ENCODE measurements at places on chromosomes 6 and 20. TPM values are rescaled to one million over a fixed set of nuclear protein-coding genes. Genes with fewer than 3 reads are reported as not detected.

GRCh38 chr20:44309763-44310663, 989 bp downstream of the FITM2 start:
- DNase-seq: peak; percentile 46
- H3K36me3 ChIP-seq: no peaks in the 10 kb centered on the region
- H3K27ac ChIP-seq: peak overlapping the region; percentile 62
- H3K27me3 ChIP-seq: no peaks in the 10 kb centered on the region
- H3K4me1 ChIP-seq: peaks cover 16% of the 10 kb centered on the region

DNA sequence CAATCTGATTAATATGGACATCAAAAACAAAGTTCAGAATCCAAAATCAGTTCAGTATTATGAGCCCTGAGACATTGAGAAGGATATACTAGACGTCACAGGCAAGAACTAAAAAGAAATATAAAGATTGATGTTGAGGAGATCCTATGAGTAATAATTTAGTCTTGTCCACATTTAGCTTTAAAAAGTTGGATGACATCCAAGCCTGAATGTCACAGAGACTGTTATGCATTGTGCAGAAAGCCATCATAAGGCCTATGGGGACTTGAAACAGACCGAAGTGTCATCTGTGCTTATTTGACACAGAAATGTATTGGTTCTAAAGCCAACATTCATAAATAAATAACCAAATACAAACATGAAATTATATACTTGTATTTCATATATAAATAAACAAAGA, 581.8 kb upstream of the MMS22L start:
- no peaks in the 10 kb centered on the region for H3K27me3 ChIP-seq
- H3K27ac ChIP-seq: no peak overlapping the region
- H3K4me1 ChIP-seq: no peaks in the 10 kb centered on the region
- no peak for DNase-seq
- no peak overlapping the region for H3K4me3 ChIP-seq

The ACOT13 gene
- total RNA-seq: 12.6 TPM

DNA sequence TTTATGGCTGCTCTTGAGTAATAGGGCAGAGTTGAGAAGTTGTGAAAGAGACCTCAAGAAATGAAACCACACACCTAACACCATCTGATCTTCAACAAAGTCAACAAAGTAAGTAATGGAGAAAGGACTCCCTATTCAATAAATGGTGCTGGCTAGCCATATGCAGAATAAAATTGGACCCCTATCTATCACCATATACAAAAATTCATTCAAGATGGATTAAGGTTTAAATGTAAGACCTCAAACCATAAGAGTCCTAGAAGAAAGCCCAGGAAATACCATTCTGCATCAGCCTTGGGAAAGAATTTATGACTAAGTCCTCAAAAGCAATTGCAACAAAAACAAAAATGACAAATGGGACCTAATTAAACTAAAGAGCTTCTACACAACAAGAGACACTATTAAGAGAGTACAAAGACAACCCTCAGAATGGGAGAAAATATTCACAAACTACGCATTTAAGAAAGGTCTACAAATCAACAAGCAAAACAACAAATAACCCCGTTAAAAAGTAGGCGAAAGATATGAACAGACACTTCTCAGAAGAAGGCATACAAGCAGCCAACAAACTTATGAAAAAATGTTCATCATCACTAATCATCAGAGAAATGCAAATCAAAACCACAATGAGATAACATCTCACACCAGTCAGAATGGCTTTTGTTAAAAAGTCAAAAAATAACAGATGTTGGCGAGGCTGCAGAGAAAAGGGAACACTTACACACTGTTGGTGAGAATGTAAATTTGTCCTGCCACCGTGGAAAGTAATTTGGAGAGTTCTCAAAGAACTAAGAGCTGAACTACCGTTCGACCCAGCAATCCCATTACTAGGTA, 4.0 kb downstream of the MAP3K5 start:
- peak overlapping the region; percentile 80 for H3K4me3 ChIP-seq
- peak overlapping the region; percentile 48 for H3K27ac ChIP-seq
- H3K4me1 ChIP-seq: peaks cover 76% of the 10 kb centered on the region
- no peaks in the 10 kb centered on the region for H3K36me3 ChIP-seq
- DNase-seq: no peak

DNA sequence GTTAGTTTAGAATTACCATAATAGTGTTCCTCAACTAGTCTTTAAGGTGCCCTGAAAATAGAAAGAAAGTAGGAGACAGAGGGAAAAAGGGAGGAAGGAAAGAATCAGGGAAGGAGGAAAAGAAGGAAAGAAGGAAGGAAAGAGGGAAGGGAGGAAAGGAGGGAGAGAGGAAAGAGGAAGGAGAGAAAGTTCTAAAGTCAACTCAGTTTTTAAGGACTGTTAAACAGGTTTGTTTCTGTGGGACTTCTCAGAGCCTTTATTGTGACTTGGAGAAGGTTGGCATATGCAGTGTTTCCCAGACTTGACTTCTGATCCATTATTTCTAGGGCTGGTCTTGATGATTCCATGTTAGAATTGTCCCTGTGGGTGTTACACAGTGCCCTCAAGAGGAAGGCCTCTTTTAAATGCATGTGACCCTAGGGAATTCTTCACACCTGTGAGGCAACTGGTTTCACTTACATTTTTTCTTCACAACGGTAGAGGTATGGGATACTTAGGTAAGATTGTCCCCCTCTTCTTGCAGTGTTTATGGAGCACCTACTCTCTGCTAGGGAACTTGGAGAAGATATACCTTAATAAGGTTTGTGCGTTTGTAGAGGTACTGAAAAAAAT, 132.7 kb upstream of the GMDS start:
- DNase-seq: no peak
- H3K27me3 ChIP-seq: no peaks in the 10 kb centered on the region
- no peaks in the 10 kb centered on the region for H3K4me1 ChIP-seq
- no peak overlapping the region for H3K27ac ChIP-seq

GRCh38 chr6:111715321-111715720, 109.6 kb upstream of the TRAF3IP2 start:
- H3K27me3 ChIP-seq: no peaks in the 10 kb centered on the region
- DNase-seq: no peak
- no peak overlapping the region for H3K27ac ChIP-seq
- no peak overlapping the region for H3K4me3 ChIP-seq
- peaks cover 24% of the 10 kb centered on the region for H3K4me1 ChIP-seq
- no peaks in the 10 kb centered on the region for H3K36me3 ChIP-seq

DNA sequence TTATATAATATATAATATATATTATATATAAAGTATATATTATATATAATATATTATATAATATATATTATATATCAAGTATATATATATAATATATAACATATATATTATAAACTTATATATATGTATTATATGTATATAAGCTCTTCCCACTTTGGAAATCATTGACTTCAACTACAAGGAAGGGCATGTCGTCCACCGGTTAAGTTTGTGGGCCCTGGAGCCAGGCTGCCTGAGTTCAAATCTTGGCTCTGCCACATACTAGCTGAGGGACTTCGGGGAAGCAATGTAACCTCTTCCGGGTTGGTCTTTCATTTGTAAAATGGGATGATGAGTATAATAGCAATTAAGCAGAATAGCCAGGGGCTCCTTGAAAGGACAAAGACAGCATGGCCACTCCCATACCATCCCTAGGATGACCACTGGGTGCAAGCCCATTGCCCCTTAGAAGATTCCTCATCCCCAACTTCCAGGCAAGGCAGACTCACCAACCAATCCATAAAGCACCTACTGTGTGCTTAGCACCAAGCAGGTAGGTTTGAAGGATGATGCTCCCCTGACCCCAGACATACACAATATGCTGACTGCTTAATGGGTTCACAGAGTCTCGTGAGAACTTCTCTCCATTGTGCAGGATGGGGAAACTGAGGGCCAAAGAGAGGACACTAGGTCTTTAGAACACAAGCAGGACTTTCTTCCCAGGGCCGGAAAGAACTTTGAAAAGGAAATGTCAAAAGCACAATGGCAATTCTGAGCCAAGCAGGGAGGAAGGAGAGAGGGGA, 163.2 kb downstream of the MRPL14 start:
- H3K4me3 ChIP-seq: no peak overlapping the region
- DNase-seq: no peak
- no peaks in the 10 kb centered on the region for H3K4me1 ChIP-seq
- H3K27me3 ChIP-seq: no peaks in the 10 kb centered on the region

The ABHD16B gene
- total RNA-seq: not detected

DNA sequence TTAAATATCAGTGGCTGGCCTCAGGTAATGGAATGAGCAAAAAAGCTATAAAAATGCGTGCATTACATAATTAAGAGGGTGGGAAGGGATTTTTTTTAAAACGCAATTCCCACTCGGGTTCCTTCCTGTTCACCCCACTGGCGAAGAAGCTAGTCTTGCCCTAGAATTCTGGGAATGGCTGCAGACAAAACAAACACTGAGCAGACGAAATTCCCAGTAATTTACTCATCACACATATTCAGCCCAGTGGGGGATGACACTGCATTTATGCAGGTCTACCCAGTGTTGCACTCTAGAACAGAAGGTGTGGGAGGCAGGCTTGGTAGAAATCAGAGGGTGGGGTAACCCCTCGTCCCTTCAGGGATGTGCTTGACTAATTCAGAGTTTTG, 2695.0 kb upstream of the DEFB115 start:
- H3K27ac ChIP-seq: no peak overlapping the region
- no peak overlapping the region for H3K4me3 ChIP-seq
- no peaks in the 10 kb centered on the region for H3K36me3 ChIP-seq
- H3K27me3 ChIP-seq: no peaks in the 10 kb centered on the region
- no peaks in the 10 kb centered on the region for H3K4me1 ChIP-seq

DNA sequence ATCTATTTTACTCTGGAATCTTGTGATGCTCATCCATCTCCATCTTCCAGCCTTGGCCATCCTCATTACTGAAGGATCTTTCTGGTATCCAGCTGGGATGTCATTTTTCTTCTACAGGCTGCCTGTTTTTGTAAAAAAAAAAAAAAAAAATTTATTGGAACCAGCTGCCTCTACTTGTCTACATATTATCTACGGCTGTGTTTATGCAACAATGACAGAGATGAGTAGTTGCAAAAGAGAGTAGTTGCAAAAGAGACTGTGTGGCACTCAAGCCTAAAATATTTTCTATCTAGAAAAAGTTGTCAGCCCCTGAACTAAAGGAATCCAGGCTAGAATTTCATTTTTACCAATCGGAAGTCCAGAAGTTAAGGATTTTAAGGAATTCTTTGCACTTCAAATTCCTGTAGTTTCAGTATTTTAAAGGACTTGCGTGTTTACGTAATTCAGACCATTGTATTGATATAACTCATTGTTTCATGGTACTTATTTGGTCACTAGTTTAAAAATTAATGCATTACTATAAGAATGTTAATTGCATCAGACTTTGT, 38.6 kb upstream of the PLCG1 start:
- H3K36me3 ChIP-seq: peaks cover 100% of the 10 kb centered on the region
- no peak for DNase-seq
- no peak overlapping the region for H3K27ac ChIP-seq
- no peaks in the 10 kb centered on the region for H3K27me3 ChIP-seq

DNA sequence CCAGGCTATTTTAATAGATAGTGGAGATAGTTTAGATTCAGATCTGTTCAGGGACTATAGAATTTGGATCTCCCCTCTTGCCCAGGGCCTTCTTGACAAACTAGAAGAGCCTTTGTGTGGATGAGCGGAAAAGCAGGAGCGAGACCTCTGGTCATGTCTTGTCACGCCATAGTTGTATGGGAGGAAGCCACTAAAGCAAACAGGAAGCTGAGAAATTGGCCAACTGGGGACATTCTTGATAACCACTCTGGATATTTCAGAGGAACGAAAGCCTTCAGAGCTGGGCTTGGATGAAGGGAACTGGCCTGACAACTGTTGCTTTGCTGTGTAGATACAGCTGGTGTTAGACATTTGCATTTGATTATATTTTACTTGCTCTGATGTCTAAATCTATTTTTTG, 54.1 kb upstream of the EXOC2 start:
- no peak overlapping the region for H3K4me3 ChIP-seq
- H3K4me1 ChIP-seq: peaks cover 3% of the 10 kb centered on the region
- no peaks in the 10 kb centered on the region for H3K27me3 ChIP-seq
- no peak for DNase-seq
- H3K36me3 ChIP-seq: no peaks in the 10 kb centered on the region
- H3K27ac ChIP-seq: no peak overlapping the region

DNA sequence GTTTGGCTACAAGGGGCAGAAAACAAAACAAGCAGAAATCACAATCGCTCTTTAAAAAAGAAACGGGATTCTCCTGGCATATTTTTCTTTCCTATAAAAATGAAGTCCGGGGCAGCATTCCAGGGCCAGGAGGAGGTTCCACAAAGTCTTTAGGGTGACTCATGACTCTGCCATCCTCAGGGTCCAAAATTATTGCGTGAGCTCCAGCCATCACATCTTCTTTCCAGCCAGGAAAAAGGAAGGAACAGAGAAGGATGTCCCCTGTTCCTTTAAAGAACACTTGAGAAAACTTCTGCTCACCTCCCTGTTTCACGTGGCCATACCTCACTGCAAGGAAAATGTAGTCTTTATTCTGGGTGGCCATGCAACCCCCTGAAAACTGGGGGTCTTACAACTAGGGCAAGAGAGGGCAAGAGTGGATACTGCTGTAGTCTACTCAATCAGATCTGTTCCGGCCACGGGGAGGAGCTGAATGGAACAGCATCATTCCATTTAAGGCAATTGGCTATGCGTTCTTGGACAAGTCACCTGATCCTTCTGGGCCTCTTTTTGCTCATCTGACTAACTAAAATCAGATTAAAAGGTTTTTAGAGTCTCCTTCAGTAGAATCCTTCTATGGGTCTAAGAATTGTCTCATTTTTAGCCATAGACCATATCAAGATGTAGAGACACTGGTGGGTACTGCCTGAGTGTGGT, 49.4 kb downstream of the CTCFL start:
- H3K36me3 ChIP-seq: no peaks in the 10 kb centered on the region

GRCh38 chr6:54291146-54291545, 17.1 kb upstream of the TINAG start:
- no peaks in the 10 kb centered on the region for H3K4me1 ChIP-seq
- no peak overlapping the region for H3K27ac ChIP-seq
- H3K27me3 ChIP-seq: no peaks in the 10 kb centered on the region
- H3K4me3 ChIP-seq: no peak overlapping the region

DNA sequence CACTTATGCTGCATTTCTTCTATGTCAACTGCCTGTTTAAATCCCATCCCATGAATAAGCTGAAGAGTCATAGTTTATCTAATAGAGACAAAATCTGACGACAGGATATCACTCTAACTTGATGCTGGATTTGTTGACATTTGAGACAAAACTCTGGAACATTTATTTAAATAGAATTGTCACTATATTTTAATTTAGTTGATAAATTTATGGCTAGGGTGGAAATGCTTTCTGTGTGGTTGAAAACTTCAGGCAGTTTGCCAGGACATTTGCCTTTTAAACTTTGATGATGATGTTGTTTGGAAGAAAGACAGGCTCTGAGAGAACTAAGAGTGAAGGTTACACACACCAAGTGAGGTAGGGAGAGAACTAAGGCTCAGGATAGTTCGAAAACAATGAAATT, 68.1 kb downstream of the GJA1 start:
- H3K4me3 ChIP-seq: no peak overlapping the region
- H3K27me3 ChIP-seq: no peaks in the 10 kb centered on the region
- no peaks in the 10 kb centered on the region for H3K4me1 ChIP-seq

The LINC00237 gene
- total RNA-seq: not detected

Measured in upper lobe of left lung (tissue), 6 donors.